ENCODE measurements at places on chromosomes 6 and 20. TPM values are rescaled to one million over a fixed set of nuclear protein-coding genes. Genes with fewer than 3 reads are reported as not detected.

- DNase-seq, result no peak
Measured at GRCh38 chr6:154653853-154654252, 79.4 kb upstream of the SCAF8 start.

DNA sequence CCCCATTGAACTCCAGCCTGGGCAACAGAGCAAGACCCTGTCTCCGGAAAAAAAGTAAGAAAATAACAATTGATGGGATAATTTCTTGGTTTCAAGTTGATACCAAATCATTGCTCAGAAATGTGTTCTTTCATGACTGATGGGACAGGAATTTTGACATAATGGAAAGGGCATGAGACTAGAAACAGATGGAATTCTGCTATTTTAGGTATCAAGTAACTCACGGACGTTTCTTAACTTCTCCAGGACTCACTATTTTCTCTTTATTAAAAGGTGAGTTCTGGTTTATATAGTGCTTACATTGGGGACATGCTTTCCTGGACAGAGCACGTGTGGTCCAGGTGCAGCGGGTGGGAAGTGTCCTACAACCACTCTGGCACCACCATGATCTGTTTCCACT is 6.0 kb upstream of the DSP start:
- DNase-seq, result no peak

- peak; percentile 33 for DNase-seq
Measured at GRCh38 chr20:49446808-49447207, 35.7 kb downstream of the KCNB1 start.

GRCh38 chr6:32974016-32974333 is 5.6 kb downstream of the BRD2 start:
- no peak for DNase-seq

DNA sequence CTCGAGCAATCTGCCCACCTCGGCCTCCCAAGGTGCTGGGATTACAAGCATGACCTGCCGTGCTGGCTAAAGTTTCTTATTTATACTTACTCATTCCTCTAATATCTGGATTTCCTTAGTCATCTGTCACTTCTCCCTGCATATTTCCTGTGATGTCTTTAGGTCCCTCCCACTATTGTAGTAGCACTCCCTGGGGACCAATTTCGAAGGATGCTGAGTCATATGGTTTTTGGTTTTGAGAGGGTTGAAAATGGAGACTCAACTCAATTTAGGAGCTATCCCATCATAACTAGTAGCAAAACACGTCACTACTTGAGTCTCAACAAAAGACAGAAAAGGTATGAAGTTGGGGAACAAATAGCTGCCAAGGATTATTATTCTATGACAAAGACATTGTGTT is 20.2 kb downstream of the MCUR1 start:
- no peak for DNase-seq

GRCh38 chr20:61546641-61547040 is 294.6 kb downstream of the CDH4 start:
- no peak for DNase-seq

GRCh38 chr6:121160276-121160675 is 174.0 kb downstream of the TBC1D32 start:
- DNase-seq, result no peak

The TMX4 gene
- polyA plus RNA-seq, result 91.8 TPM

The GHRH gene
- not detected for polyA plus RNA-seq

The RNF182 gene
- 3.4 TPM for polyA plus RNA-seq
